Activated CD4-positive, alpha-beta T cell treated with anti-CD3 and anti-CD28 coated beads for 36 hours (primary cell): ENCODE measurements at places on chromosomes 3 and 15. TPM values are rescaled to one million over a fixed set of nuclear protein-coding genes. Genes with fewer than 3 reads are reported as not detected.

Gene RBP2
- not detected for total RNA-seq

Gene GRAMD2A
- total RNA-seq = 0.11 TPM

Gene LTK
- not detected for total RNA-seq

Gene MYZAP
- 0.11 TPM for total RNA-seq

Gene DGKG
- total RNA-seq = 0.71 TPM

Gene BCHE
- total RNA-seq = not detected

Gene SI
- not detected for total RNA-seq

Gene ARPP21
- not detected for total RNA-seq

Gene NEO1
- 6.6 TPM for total RNA-seq

Gene TRIM59
- 42.2 TPM for total RNA-seq

Gene MGLL
- 0.49 TPM for total RNA-seq

Gene PLEKHO2
- total RNA-seq = 11.4 TPM

Gene FBXW12
- 0.16 TPM for total RNA-seq

Gene TUSC7
- total RNA-seq = not detected

Gene SPINK8
- not detected for total RNA-seq

Gene C3orf20
- not detected for total RNA-seq

Gene PCBP4
- 13.6 TPM for total RNA-seq

Gene DAZL
- total RNA-seq = not detected

Gene EAF2
- 12.9 TPM for total RNA-seq

Gene BTD
- 3.8 TPM for total RNA-seq

Gene THRB
- total RNA-seq = not detected

Gene PLA2G4D
- not detected for total RNA-seq

Gene DOCK3
- total RNA-seq = 2.6 TPM

Gene PP2D1
- not detected for total RNA-seq

Gene RAB6B
- total RNA-seq = 0.51 TPM

Gene ALS2CL
- total RNA-seq = 3.2 TPM

Gene C3orf33
- total RNA-seq = 1.5 TPM

Gene TMEM207
- total RNA-seq = not detected

Gene STAC
- total RNA-seq = 0.27 TPM

Gene ZNF774
- 2.0 TPM for total RNA-seq

Gene RLBP1
- not detected for total RNA-seq

Gene GPR176
- total RNA-seq = 0.30 TPM

Gene ALPK3
- 0.05 TPM for total RNA-seq

Gene LRTM1
- not detected for total RNA-seq

Gene QARS1
- 342 TPM for total RNA-seq

Gene REC114
- total RNA-seq = not detected

Gene ROPN1
- total RNA-seq = not detected

Gene OR5K2
- total RNA-seq = not detected

Gene CHRFAM7A
- not detected for total RNA-seq

Gene ITIH1
- not detected for total RNA-seq

Gene RARRES1
- not detected for total RNA-seq

Gene VIPR1
- 6.6 TPM for total RNA-seq
